ENCODE measurements at places on chromosomes 3 and 15.

DNA sequence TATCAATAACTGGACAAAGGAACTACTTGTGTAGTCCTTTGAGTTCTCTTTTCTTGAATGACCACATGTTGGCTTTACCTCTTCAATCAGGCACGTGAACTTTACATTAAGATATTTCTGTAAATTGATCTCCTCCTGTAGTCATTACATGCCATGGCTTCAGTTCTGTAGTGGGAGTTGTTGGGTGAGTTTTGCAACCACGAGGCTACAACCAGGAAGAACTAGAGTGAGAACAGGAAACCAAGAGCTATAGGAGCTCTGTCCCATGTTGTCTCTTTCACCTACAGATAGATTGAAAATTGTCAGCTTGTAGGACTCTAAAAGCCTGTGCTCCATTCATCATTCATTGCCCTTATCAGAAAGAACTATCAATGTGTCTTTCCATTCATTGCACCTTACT lies 2.0 kb downstream of the RSRC1 start:
- no peak overlapping the region for H3K4me3 ChIP-seq
- no peaks in the 10 kb centered on the region for H3K27me3 ChIP-seq
- H3K27ac ChIP-seq: peak overlapping the region; percentile 36

- H3K36me3 ChIP-seq: no peaks in the 10 kb centered on the region
- H3K27ac ChIP-seq: no peak overlapping the region
- DNase-seq: no peak
- no peaks in the 10 kb centered on the region for H3K4me1 ChIP-seq
- H3K27me3 ChIP-seq: no peaks in the 10 kb centered on the region
These were observed 321.9 kb upstream of the RASGRP1 start for GRCh38 chr15:38886315-38887163.

- H3K36me3 ChIP-seq: no peaks in the 10 kb centered on the region
- no peak overlapping the region for H3K4me3 ChIP-seq
- no peaks in the 10 kb centered on the region for H3K4me1 ChIP-seq
- peaks cover 11% of the 10 kb centered on the region for H3K27me3 ChIP-seq
- DNase-seq: no peak
- no peak overlapping the region for H3K27ac ChIP-seq
These were observed 121.4 kb upstream of the ATP11B start for GRCh38 chr3:182671942-182672341.

DNA sequence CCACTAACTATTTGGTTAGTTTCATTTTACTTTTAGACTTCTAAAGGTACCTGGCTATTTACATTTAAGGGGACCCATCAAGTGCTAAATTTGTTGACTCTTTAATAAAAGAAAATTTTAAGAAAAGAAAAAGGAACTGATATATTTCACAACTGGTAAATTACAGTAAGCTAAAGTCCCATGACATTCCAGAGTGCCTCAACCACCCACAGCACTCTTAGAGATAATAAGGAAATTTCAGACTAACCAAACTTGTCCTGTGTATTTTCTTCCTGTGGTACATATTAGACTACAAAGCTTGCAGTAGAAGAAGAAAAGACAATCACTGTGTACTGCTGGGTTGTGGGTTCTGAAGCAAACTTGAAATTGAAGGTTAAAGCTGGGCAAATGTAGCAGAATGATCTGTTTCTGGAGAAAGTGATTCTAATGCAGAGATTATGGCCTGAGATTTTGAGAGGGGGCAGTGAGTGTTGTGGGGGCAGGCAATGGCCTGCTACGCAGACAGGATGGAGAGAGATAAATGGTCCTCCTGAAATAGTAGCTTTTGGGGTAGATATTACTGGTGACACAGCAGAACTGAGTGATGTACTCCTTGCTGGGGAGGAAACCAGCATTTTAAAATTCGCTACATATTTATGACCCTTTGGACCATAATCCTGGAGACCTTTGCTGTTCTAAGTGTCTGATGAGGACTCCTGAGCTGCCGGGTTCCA lies 24.5 kb upstream of the MFSD1 start:
- peaks cover 13% of the 10 kb centered on the region for H3K4me1 ChIP-seq
- no peak overlapping the region for H3K27ac ChIP-seq
- no peak for DNase-seq
- no peaks in the 10 kb centered on the region for H3K27me3 ChIP-seq

DNA sequence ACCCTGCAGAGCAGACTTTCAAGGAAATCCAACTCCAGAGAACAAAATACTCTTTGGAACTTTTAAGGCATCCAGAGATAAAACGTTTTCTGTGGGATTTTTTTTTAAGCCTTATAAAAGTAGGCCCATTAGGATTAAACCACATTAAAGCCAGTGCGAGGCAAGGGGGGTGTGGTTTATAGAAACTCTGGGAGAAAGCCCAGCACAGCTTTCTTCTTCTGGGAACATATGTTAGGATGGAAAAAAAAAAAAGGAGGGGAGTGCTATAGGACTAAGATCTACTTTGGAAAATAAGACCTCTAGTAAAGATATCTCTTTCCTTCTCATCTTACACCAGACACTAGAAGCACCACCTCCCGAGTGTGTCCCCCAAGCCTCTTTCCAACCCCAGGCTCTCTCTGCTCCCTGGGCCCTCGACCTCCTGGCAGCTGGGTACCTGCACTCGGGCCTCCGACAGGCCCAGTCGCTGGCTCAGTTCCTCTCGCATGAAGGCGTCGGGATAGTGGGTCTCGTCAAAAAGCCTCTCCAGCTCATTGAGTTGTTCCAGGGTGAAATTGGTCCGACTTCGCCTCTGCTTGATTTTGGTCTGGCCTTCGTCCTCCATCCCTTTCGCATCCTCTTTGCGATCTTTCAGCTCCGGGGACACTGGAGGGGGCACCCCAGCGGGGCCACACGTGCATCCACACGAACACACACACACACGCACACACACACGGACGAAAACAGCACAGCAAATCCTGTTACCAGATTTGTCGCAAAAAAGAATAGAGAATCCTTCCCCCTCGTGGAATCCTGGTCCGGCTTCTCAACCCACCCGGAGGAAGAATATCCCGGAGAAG lies 3.8 kb downstream of the SHOX2 start:
- no peaks in the 10 kb centered on the region for H3K27me3 ChIP-seq
- DNase-seq: no peak
- peaks cover 4% of the 10 kb centered on the region for H3K4me1 ChIP-seq
- H3K27ac ChIP-seq: no peak overlapping the region
